ENCODE measurements at places on chromosomes 12 and 14. TPM values are rescaled to one million over a fixed set of nuclear protein-coding genes. Genes with fewer than 3 reads are reported as not detected.

Gene HPD
- polyA plus RNA-seq = not detected

Gene BEGAIN
- 0.92 TPM for polyA plus RNA-seq

Gene CD69
- polyA plus RNA-seq = 814 TPM

Gene MORN3
- 0.22 TPM for polyA plus RNA-seq

Gene HOXC4
- polyA plus RNA-seq = 0.17 TPM

Gene TGM1
- not detected for polyA plus RNA-seq

DNA sequence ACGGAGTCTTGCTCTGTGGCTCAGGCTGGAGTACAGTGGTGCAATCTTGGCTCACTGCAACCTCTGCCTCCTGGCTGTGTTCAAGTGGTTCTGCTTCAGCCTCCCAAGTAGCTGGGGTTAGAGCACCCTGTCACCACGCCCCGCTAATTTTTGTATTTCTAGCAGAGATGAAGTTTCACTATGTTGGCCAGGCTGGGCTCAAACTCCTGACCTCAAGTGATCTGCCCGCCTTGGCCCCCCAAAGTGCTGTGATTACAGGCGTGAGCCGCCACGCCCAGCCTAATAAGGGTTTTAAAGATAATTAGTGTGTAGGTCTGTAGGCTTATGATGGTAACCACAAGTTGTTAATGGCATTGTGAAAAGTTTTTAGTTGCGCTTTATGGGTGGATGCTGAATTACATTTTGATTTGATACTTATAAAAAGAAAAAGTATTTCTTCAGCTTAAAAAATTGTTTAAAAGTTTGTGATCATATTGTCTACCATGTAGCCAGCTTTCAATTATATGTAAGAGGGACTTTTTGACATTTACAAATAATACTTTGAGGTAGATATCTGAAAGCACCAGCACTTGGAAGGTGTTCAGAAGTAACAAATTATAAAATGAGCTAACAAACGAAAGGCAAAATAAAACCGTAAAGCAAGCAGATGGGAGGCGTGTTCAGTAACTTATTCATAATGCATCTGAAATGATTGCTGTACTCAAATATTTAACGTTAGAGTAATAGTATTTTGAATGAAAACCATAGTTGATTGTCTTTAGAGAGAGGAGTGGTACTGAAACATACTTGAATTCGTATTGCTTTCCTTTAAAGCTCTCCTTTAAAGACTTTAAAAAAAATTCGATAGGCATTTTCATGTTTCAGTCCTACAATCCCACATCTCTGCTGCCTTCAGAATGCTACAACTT, 37.1 kb downstream of the MDM2 start:
- no peaks in the 10 kb centered on the region for H3K27me3 ChIP-seq
- H3K4me3 ChIP-seq = no peak overlapping the region
- H3K4me1 ChIP-seq = no peaks in the 10 kb centered on the region

DNA sequence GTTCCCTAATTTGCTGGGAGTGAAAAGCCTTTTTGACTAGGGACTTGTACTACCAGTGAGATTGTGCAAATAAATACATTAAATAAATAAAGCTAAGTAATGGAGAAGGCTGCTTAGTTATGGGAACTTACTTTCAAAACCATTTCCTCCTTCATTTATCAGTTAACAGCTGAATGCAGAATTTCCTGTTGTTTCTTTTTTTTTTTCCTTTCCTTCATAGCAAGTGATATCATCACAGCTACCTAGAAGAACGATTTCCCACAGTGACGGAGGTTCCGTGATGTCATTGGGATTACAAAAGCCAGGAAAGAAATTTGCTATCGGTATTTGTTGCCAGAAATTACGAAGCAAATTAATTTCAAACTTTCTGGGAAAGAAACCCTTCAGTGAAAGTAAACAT, 42.1 kb upstream of the SOCS2 start:
- peaks cover 2% of the 10 kb centered on the region for H3K4me1 ChIP-seq
- no peak overlapping the region for H3K27ac ChIP-seq
- no peaks in the 10 kb centered on the region for H3K27me3 ChIP-seq

GRCh38 chr14:104820669-104821228, 19.8 kb downstream of the ZBTB42 start:
- no peak overlapping the region for H3K27ac ChIP-seq
- H3K27me3 ChIP-seq = peaks cover 17% of the 10 kb centered on the region
- DNase-seq = no peak
- H3K4me1 ChIP-seq = peaks cover 26% of the 10 kb centered on the region
- H3K36me3 ChIP-seq = peaks cover 8% of the 10 kb centered on the region
- H3K4me3 ChIP-seq = no peak overlapping the region

GRCh38 chr14:76376878-76377734, 1.2 kb downstream of the ESRRB start:
- H3K4me3 ChIP-seq = no peak overlapping the region
- no peak overlapping the region for H3K27ac ChIP-seq
- DNase-seq = no peak

DNA sequence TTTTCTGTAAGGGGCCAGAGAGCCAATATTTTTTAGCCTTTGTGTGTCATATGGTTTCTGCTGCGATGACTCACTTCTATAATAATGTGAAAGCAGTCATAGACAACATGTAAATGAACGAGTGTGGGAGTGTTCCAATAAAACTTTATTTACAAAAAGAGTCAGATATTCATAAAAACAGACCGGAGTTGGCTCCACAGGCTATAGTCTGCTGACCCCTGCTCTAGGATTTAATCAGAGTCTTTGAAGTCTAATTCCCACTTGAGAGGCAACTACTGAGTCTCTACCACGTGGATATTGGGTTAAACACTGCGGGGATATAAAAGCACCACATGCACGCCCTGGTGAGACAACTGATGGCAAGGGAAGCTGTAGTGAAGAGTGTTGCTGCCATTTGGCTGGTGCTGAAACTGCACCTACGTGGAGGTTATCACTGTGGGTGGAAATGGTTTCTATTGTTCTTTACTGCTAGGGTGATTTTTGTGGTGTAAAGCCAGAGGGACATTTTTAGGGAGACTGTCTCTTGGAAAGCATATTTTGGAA, 3.6 kb upstream of the NINJ2 start:
- H3K27ac ChIP-seq = peak overlapping the region; percentile 60
- peaks cover 54% of the 10 kb centered on the region for H3K4me1 ChIP-seq
- DNase-seq = no peak
- no peaks in the 10 kb centered on the region for H3K36me3 ChIP-seq

DNA sequence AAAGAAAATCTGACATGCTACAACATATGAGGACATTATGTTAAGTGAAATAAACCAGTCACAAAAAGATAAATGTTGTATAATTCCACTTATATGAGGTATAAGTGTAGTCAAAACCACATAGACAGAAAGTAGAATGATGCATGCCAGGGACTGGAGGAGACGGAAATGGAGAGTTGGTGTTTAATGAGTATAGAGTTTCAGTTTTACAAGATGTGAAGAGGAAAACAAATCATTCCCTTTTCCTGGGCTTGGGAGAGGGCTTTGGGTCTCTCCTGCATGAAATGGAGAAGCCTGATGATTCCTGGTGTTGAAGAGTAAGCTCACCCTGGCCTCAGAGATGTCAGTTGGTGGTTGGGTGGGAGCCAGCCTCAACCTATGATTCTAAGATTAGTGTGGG, 158.4 kb upstream of the PLXNC1 start:
- DNase-seq = no peak
- no peaks in the 10 kb centered on the region for H3K36me3 ChIP-seq
- no peak overlapping the region for H3K27ac ChIP-seq
- H3K4me1 ChIP-seq = no peaks in the 10 kb centered on the region
- H3K4me3 ChIP-seq = no peak overlapping the region

DNA sequence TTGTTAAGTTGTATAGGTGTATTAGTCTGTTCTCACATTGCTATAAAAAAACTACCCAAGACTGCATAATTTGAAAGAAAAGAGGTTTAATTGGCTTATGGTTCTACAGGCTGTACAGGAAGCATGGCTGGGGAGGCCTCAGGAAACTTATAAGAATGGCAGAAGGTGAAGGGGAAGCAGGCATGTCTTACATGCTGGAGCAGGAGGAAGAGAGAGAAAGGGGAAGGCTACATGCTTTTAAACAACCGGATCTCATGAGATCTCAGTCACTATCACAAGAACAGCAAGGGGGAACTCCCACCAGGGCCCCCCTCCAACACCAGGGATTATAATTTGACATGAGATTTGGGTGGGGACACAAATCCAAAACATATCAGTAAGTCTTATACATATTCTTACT, 60.5 kb upstream of the OR10AD1 start:
- H3K4me3 ChIP-seq = no peak overlapping the region
- peaks cover 41% of the 10 kb centered on the region for H3K4me1 ChIP-seq
- no peaks in the 10 kb centered on the region for H3K36me3 ChIP-seq
- H3K27ac ChIP-seq = peak overlapping the region; percentile 80

DNA sequence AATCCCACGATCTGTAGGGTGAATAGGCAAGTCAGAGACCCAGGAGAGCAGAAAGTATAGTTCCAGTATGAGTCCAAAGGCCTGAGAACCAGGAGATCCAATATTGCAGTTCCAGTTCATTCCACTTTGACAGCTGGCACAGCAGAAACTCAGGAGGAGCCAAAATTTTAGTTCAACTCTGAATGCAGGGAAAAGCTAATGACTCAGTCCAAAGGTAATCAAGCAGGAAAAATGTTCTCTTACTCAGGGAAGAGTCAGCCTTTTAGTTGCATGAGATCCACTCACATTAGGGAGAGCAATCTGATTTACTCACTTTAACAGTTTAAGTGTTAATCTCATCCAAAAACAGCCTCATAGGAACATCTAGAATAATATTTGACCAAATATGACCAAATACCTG, 130.2 kb upstream of the LRFN5 start:
- no peaks in the 10 kb centered on the region for H3K36me3 ChIP-seq
- no peak overlapping the region for H3K27ac ChIP-seq
- H3K27me3 ChIP-seq = no peaks in the 10 kb centered on the region
- no peaks in the 10 kb centered on the region for H3K4me1 ChIP-seq
- no peak overlapping the region for H3K4me3 ChIP-seq

GRCh38 chr12:21643758-21644157, 13.9 kb downstream of the LDHB start:
- peaks cover 45% of the 10 kb centered on the region for H3K36me3 ChIP-seq
- H3K4me3 ChIP-seq = no peak overlapping the region
- H3K27ac ChIP-seq = no peak overlapping the region
- no peaks in the 10 kb centered on the region for H3K4me1 ChIP-seq
- no peaks in the 10 kb centered on the region for H3K27me3 ChIP-seq

DNA sequence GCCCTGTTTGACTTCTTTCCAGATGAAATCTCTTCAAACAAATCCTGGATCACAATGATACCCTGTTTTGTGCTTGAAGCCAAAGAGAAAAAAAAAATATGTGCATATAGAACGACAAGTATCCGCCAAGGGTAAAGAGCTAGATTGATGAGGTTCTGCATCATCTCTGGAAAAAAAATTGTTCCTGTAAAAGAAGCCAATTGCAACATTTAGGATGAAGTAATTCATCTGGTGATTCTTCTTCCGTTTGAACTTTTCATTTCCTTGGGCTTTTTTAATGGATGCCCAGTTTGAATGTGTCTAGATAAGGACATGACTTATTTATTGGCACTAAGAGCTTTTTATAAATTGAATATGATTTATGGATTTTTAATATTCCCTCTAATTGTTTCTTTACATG, 38.1 kb upstream of the NPAS3 start:
- no peak overlapping the region for H3K4me3 ChIP-seq
- DNase-seq = no peak
- H3K27ac ChIP-seq = no peak overlapping the region

- H3K27me3 ChIP-seq = no peaks in the 10 kb centered on the region
- H3K36me3 ChIP-seq = no peaks in the 10 kb centered on the region
- no peak overlapping the region for H3K4me3 ChIP-seq
- no peak overlapping the region for H3K27ac ChIP-seq
- no peak for DNase-seq
Measured at GRCh38 chr14:29461506-29461905, 466.1 kb downstream of the PRKD1 start.

- H3K36me3 ChIP-seq = no peaks in the 10 kb centered on the region
- H3K27ac ChIP-seq = no peak overlapping the region
- peaks cover 19% of the 10 kb centered on the region for H3K4me1 ChIP-seq
- DNase-seq = no peak
- no peaks in the 10 kb centered on the region for H3K27me3 ChIP-seq
- H3K4me3 ChIP-seq = no peak overlapping the region
Measured at GRCh38 chr12:121237415-121237814, 27.5 kb downstream of the P2RX4 start.

- peaks cover 5% of the 10 kb centered on the region for H3K36me3 ChIP-seq
- no peaks in the 10 kb centered on the region for H3K27me3 ChIP-seq
- no peak overlapping the region for H3K27ac ChIP-seq
- DNase-seq = no peak
- H3K4me3 ChIP-seq = no peak overlapping the region
- H3K4me1 ChIP-seq = peaks cover 28% of the 10 kb centered on the region
Measured at GRCh38 chr14:105257464-105257863, 9.1 kb downstream of the BTBD6 start.

GRCh38 chr12:75856235-75856634, 175.3 kb downstream of the PHLDA1 start:
- no peak for DNase-seq
- peaks cover 8% of the 10 kb centered on the region for H3K27me3 ChIP-seq
- H3K27ac ChIP-seq = no peak overlapping the region
- no peaks in the 10 kb centered on the region for H3K4me1 ChIP-seq
- H3K4me3 ChIP-seq = no peak overlapping the region

DNA sequence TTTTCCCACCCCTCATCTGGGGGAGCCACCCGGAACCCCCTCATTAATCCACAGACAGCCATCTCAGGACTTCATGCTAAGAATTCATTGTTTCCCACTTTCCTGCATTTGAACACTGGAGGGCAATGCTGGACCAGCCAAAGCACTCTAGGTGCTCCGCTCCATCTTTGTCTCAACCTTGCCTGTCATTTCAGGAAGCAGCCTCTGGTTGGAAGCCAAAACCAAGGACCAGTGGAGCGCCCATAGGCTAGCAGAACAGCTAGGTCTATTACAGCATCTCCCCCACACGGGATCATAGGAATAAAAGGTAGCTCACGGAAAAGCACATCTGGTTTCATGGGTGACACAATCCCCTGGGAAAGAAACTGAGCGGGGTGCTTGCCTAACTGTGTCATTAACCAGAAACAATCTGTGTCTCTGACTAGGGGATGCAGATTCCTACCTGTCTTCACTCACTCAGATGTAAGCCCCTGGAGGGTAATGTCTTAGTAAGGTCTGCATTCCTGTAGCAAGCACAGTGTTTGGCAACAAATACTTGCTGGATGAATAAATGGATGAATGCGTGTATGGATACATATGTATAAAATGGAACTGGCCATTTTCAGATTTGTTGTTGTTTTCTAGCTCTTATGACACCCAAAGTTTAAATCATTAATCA, 197.0 kb downstream of the DAD1 start:
- peak; percentile 46 for DNase-seq
- H3K36me3 ChIP-seq = no peaks in the 10 kb centered on the region
- H3K4me3 ChIP-seq = no peak overlapping the region

DNA sequence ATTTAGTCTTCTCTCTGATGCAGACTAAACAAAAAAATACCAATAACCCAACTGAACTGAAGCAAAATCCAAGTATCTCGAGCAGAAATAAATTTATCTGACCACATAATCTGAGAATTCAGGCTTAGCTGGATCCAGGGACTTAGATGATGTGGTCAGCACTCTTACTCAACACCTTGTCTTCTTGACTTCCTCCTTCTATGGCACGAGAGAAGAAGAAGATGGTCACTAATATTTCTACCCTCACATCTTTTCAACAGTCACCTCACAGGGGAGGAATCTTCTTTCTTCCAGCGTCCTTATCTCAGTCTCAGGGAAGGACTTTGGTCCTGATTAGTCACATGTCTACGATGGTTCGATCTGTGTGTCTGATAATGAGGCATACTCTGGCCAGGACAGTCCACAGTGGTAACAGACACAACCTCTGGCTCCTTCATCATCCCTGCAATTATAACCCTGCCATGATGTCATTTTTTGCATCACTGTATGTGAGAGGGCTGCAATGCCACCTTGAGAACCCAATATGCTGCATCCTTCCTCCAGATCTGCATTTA, 15.8 kb downstream of the RGS6 start:
- H3K36me3 ChIP-seq = no peaks in the 10 kb centered on the region
- no peak overlapping the region for H3K27ac ChIP-seq
- no peak overlapping the region for H3K4me3 ChIP-seq
- no peak for DNase-seq

Measured in naive B cell (primary cell).